ENCODE measurements at places on chromosomes 6 and 20.

GRCh38 chr6:14543971-14544585 is 426.5 kb downstream of the CD83 start:
- DNase-seq, result no peak

DNA sequence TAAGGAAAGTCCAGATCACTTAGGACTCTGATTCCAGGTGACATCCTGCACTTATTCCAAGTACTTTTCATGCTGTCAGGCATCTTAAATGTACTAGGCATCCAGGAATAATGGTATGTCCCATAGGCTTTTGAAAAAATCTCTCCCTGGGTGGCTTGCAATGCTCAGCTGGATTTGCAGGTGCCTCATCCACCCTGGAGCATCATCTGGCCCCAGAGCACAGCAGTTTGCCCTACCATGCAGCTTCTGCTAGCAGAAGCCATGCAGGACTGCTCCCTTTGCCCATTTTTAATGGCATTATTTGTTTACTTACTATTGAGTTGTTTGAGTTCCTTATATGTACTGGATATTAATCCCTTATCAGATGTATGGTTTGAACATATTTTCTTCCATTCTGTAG is 45.2 kb downstream of the DZANK1 start:
- no peak for DNase-seq

GRCh38 chr6:164142322-164142721 is 727.8 kb downstream of the QKI start:
- DNase-seq, result no peak

DNA sequence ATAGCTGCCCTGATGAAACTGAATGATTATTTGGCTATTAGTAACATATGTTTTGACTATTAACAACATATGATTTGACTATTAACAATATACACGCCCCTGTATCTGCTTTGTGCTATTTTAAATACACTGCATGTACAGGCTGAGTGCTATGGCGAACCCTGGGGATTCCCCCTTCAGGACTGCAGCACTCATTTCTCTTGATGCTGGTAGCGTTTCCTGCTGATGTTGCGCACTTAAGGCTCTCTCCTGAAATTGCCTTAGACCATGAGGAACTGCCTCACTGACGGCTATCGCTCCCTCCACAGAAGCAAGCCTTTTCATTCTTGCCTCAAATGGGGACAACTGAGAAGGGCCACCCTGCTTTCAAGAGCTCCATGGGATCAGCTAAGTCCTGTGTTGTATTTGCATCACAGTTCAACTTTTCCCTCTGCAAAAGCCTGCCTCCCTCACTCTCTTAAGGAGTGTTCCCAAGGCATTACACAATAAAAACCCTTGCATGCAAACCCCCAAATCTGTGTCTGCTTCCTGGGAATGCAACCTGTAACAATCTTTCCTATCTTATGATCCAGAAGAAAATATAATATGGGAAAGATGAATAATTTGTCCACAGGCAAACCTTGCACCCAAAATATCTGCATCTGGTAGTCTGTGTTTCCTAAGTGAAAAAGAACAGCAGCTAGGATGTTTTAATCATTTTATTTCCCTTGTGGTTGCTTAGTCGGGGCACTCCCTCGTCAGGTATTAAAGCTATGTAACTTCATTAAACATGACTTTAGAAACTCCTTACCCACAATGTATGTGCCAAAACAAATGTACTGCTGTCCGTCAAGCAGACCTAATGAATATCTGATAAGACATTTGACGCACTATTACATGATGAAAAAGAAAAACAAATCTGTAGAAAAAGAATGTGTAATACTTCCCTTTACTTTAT is 456.4 kb downstream of the COL12A1 start:
- DNase-seq, result peak; percentile 57

GRCh38 chr6:127164036-127164435 is 45.6 kb downstream of the RSPO3 start:
- no peak for DNase-seq

DNA sequence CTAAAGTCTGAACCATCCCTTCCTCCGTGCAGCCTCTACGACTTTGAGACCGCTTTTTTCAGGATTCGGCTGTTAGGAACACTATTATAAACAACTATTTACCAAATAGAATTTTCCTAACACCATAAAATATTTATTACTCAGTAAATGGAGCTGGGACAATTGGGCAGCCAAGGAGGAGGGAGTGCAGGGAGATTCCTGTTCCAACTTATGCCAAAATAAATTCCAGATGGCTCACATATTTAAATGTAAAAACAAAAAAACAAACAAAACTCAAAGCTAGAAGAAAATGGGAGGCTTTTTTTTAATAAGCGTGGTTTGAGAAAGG is 48.1 kb downstream of the TCP11 start:
- DNase-seq, result no peak

- no peak for DNase-seq
Observed at GRCh38 chr6:45658400-45658799, 280.7 kb upstream of the SUPT3H start.

DNA sequence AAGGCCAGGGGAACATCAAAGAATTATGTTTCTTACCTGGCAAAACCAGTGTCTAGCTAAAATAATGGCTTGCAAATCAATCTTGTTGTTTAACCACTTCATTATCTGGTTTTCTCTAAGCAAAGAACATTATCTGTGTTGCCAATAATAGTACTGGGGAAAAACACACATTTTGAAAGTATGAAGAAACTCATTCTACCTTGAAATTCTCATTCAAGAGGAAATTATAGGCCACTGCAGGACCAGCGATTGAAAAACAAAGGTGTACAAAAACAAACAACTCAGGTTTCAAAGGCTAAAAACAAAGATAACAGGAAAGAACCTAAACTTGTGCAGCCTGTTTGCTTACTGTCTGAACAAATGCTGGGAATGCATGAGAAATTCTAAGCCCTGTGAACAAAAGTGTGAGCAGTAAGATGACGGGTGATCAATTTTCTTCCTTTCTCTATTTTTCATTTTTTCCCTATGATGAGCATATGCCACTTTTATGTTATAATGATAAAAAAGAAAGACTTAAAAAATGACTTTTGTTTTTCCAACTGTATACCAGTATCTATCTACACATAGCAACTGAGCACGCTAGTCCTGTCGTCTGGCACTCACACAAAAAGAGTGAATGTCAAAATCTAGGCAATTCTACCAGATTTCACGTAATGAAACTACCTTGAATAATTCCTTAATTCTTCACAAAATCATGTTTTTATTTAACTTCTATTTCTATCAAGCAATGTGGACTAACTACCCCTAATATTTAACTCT is 117.9 kb downstream of the SGK1 start:
- no peak for DNase-seq

- peak; percentile 62 for DNase-seq
Observed at GRCh38 chr6:100116411-100117194, 122.6 kb upstream of the MCHR2 start.

GRCh38 chr6:3454273-3455010 is 2.4 kb downstream of the SLC22A23 start:
- DNase-seq, result no peak

All from AG09309 (cell line).